ENCODE measurements at places on chromosomes 1 and 21. TPM values are rescaled to one million over a fixed set of nuclear protein-coding genes. Genes with fewer than 3 reads are reported as not detected.

FNDC10 gene
- polyA plus RNA-seq = 4.8 TPM

DISP3 gene
- 1.8 TPM for polyA plus RNA-seq

AP4B1 gene
- polyA plus RNA-seq = 26.7 TPM

SPATA46 gene
- polyA plus RNA-seq = 0.90 TPM

KLF17 gene
- polyA plus RNA-seq = not detected

ZMYND12 gene
- polyA plus RNA-seq = 4.2 TPM

IVL gene
- 0.09 TPM for polyA plus RNA-seq

RAB25 gene
- 46.2 TPM for polyA plus RNA-seq

LCE1B gene
- not detected for polyA plus RNA-seq

SYF2 gene
- 94.5 TPM for polyA plus RNA-seq

PFKFB2 gene
- 19.7 TPM for polyA plus RNA-seq

CCDC17 gene
- 1.6 TPM for polyA plus RNA-seq

E2F2 gene
- polyA plus RNA-seq = 5.2 TPM

LIPI gene
- 0.16 TPM for polyA plus RNA-seq

TIE1 gene
- polyA plus RNA-seq = 55.4 TPM

BARHL2 gene
- not detected for polyA plus RNA-seq

Data from renal cortex interstitium (tissue), 15 donors.